ENCODE measurements at places on chromosomes 12 and 14.

GRCh38 chr12:112488257-112488876 is 69.6 kb downstream of the PTPN11 start:
- no peak for DNase-seq

DNA sequence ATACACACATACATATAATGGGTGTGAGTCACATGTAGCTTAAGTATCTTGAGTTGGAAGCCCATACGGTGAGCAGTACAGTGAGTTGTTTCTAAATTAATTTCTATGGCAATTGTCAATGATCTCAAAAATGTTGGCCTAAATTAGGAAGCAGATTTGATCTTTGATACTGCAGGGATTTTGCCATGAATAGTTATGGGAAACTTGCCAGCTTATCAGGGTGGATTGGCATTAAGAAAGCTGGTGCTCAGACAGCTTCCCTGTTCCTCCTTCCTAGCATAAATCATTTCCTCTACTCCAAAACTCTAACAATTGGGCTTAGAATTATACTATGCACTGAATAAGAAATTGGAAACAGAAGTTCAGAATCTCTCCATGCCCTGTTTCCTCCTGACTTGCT is 150.9 kb upstream of the FRMD6 start:
- DNase-seq, result no peak

DNA sequence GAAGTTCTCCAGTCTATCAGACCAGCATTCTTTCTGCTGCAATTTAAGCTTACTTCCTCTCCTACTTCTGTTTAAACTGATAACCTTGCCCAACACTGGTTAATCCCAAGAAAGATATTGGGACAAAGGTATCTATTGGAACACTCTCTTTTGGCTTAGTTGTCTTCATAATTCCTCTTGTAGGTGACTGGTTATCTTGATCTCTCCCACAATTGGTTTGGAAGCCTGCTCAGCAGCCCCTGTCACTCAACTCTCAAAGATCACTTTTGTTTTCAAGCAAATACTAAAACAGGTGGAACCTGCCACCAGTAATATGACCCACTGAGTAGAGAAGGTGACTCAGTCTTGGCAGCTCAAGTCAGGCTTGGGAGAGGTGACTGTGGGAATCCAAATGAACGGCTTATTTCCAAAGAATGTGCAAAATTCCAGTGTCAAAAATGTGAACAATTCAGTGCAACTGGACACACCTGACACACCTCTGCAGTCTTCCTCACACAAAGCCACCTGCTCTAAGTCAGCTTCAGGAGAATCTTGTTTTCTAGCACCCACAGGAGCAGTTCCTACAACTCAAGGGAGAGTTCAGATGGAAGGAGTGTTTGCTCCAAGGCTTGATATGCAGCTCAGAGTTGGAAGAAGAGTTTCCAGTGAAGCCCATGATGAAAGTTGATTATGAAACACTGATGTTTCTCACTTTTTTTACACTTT is 83.2 kb upstream of the SLC38A2 start:
- no peak for DNase-seq

DNA sequence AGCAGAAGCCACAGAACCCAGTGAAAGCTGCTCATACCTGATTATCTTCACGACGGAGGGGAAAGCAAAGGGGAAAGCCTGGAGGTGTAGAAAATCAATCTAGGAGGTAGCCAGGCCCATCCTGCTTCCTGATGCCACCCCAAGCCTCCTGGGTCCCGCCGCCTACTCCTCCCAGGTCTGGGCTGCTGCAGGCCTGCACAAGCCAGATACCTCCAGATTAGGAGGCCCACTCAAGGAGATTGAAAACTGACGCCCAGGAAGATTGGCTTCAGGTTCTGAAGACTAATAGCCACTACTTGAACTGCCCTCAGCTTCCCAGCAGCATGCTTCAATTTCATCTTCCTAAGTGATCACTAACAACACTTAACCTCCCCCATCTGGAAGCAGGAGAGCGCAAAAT is 87.1 kb downstream of the GCH1 start:
- DNase-seq, result no peak

DNA sequence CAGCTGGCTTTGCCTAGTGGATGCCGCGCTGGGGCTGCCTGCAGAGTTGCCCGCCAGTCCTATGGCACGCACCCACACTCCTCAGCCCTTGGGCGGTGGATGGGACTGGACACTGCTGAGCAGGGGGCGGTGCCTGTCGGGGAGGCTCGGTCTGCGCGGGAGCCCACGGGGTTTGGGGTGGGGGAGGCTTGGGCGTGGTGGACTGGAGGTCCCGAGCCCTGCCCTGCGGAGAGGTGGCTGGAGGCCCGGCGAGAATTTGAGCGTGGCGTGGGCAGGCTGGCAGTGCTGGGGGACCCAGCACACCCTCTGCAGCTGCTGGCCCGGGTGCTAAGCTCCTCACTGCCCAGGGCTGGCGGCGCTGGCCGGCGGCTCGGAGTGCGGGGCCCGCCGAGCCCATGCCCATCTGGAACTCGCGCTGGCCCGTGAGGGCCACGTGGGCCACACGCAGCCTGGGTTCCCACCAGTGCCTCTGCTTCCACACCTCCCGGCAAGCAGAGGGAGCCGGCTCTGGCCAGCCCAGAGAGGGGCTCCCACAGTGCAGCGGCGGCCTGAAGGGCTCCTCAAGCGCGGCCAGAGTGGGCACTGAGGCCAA is 68.1 kb downstream of the ETNK1 start:
- DNase-seq, result no peak

DNA sequence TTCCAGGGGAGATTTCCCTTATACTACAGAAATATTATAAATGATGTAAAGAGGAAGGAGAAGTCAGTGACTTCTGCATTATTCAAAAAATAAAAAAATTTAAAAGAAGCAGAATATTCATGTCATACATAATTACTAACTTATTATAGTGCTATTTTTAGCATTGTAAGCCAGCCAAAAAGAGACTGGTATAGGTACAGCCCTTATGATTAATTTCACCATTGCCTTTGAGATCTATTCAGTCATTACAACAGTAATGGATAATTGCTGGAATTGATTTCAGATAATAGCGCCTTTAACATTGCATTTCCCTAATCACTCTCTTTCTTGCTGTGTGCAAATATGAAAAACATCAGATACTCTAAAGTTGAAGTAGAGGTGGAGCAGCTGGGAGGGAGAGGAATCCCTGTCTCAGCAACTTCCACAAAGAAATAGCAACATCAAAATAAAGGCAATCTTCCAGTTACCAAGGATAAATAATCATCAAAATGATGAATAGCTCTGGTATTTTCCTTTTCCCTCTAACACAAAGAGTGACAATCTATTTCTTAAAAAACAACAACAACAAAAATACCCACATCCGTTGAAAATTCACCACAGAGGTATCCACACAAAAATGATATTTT is 71.8 kb upstream of the OVCH1 start:
- no peak for DNase-seq

DNA sequence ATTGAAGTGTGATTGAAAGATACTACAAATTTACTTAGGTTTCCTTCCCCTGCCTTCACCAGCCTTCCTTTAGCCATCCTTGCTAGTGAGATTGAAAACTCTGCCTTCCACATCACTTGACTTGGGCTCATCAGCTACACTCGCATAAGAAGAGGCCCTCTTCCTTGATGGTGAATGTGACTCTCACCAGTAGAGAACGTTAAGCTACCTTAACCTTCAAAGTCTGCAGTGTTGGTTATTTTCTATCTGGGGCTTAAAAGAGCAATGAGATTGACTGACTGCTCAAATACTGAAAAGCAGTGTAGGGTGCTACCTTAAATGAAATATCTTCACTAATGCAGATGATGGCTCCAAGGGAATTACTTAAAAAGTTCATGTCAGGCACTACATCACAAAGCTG is 271.8 kb downstream of the EGLN3 start:
- no peak for DNase-seq

DNA sequence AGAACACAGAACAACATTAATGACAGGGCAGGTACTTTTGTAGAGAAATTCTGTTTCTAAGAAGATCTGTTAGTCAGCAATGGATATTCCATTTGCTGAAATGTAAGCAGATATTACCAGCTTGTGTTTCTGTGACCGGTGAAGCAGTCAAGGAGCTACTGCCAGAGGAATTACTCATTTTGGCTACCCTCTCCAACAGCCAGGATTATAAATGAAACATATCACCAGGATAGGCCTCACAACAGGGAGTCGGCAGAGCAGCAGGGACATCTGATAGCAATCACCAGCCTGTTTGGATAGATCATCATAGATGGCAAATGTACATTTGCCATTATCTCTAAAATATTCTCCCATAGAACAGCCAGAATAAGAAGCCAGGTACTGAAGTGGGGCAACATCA is 440.7 kb downstream of the KCNH5 start:
- DNase-seq, result no peak
